ELF-1 (cell line): ENCODE measurements at places on chromosomes 6 and 20.

DNA sequence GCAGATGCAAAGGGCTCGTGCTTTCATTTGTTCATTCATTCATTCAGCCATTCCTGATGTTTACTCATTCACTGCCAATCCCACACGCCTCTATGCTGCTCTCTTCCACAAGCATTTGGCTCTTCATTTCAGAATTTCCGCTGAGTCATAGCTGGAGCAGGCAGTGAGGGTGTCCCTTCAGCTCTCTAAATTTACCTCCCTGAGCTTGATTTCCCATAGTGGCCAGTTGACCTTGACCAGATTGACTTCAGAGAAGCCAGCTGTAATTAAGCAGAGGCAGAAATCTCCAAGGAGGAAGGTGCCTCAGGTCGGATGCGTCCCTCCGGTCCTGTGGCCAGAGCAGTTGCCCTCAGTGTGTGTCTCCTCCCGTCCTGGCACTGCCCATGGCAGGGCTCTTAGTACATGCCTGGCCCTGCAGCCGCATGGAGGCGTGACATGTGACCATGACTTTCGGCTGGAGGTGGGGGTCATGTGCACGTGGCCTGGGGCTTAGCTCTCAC lies 267.2 kb upstream of the ECI2 start:
- DNase-seq, result no peak

GRCh38 chr20:50193836-50194421 lies 3.3 kb downstream of the CEBPB start:
- DNase-seq, result peak; percentile 58

GRCh38 chr20:41154436-41155176 lies 17.3 kb downstream of the PLCG1 start:
- DNase-seq, result no peak

GRCh38 chr6:27893059-27893835 lies 18.9 kb downstream of the OR2B2 start:
- peak; percentile 97 for DNase-seq

GRCh38 chr6:99096170-99096569 lies 148.4 kb upstream of the FBXL4 start:
- DNase-seq, result no peak

DNA sequence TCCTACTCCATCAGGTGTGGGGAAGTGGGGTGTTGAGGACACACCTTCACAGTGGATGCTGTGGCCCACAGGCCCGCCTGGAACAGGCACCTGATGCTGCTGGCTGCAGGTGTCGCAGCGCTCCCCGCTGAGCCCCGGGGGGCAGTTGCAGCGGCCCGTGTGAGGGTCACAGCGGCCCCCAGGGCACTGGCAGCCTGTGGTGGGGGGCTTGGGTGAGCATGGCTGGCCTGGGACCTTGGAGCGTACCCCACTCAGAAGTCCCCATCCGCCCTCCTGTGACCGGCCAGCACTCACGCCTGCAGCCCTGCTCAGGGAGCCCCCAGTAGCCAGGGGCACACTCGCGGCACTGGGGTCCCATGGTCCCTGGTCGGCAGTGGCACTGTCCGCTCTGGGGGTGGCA lies 19.2 kb downstream of the ADRM1 start:
- DNase-seq, result no peak

DNA sequence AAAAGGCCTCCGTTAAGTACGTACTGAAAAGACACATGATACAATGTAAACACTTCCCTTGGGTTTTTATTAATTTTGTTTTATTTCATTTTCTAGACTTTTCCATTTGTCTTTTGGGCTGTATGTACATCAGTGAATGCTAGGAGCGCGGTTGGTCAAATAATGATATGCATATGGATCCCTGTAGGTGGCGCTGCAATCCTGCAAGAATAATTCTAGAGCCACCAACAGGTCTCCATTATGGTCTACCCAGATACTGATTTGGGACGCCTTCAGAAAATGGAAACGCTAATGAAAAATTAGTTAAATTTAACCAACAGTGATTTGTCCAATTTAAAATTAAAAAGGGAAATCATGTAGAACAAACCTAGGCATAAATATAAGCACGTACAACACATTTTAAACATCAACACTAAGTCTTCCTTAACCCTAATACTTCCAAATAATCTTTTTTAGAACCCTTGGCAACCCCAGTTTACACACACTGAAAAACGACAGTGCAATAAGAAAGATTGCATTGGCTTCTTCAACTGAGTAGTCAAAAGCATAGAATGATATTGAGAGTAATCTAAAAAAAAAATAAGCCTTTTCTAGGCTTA lies 433.5 kb downstream of the RFPL4B start:
- peak; percentile 75 for DNase-seq

- peak; percentile 16 for DNase-seq
Measured at GRCh38 chr6:147508866-147509608, 547 bp downstream of the SAMD5 start.

DNA sequence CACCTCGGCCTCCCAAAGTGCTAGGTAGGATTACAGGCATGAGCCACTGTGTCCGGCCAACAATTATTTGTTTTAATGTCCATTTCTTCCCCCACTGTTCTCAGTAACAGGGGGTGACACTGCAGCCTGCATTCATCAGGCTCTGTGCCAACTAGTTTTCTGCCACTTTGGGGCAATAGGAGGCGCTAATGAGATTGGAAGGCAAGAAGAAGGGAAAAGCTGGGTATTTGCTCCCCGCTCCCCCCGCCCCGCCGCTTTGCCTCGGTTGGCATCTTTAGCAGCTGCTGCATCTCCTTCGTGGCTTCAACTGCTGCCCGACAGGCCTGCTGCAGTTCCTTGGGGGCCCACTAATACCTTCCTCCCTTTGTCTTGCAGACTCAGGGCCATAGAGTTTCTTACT lies 35.0 kb upstream of the MDGA1 start:
- DNase-seq, result no peak

GRCh38 chr6:44059359-44060346 lies 67.6 kb downstream of the MRPL14 start:
- no peak for DNase-seq

DNA sequence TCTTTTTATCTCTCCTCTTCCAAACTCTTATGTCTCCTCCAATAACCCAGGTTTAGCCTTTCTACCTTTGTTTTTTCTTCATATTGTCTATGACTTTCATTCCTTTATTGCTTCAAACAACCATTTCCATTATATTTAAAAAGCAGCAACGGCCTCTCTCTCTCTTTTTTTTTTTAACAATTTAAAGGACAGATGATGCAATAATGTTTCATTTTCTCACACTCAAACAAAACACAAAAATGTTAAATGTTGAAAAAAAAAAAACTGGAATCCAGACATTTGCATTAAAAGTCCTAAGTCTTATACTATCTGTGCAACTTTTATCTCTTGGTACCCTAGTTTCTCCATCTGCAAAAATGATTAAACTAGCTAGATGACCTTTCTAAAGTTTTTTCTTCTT lies 105.8 kb downstream of the LMBRD1 start:
- DNase-seq, result no peak

DNA sequence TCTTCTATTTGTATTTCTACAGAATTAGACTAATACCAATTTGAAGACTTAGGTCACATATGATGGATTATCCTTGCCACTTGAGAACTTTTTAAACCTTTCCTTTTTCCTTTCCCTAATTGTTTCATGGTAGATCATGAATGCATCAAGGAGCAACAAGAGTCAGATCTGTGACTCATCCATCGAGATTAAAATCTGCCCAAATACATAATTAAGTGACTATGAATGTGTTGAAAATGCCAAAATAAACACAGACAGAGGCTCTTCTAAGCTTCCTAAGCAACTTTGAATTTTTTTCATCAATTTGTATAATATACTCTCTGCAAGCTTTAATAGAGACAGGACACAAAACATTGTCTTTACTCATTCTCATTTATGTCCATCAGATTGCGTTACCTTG lies 23.5 kb upstream of the HTR1E start:
- no peak for DNase-seq

- DNase-seq, result no peak
Measured at GRCh38 chr6:71524201-71524600, 235.6 kb downstream of the OGFRL1 start.

- DNase-seq, result no peak
Measured at GRCh38 chr6:20542927-20543602, 8.8 kb downstream of the CDKAL1 start.
